Bronchial smooth muscle cell (primary cell): ENCODE measurements at places on chromosomes 13 and 19. TPM values are rescaled to one million over a fixed set of nuclear protein-coding genes. Genes with fewer than 3 reads are reported as not detected.

KIR2DL4 gene
- not detected in 2 replicates for total RNA-seq

PNMA8A gene
- total RNA-seq = 2.9 and 5.5 TPM in 2 replicates

ZNF44 gene
- total RNA-seq = 10.2 and 11.0 TPM in 2 replicates

ZNF317 gene
- total RNA-seq = 13.0 and 13.1 TPM in 2 replicates

PSG7 gene
- total RNA-seq = not detected in 2 replicates

ERICH6B gene
- total RNA-seq = not detected in 2 replicates
